ENCODE measurements at places on chromosomes 13 and 19.

DNA sequence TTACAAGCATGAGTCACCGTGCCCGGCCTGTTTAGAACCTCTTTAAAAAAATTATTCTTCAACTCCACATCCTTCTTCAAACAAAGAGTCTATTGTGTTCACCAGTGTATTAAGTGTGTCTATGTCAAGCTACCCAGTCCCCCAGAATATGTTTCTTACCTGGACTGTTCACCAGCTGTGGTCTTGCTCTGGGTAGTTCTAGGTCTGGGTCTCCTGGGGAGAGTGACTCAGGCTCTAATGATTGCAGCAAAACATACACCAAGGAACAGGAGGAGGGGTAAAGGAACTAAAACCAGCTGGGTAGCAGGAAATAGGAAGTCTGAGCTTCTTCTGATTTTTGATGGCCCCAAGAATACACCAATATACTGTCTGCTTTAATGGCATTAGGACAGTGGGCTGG, at the start of gene FPR1:
Gene FPR1 (minus strand): TSS at position 224 of the 400 bp plus-strand sequence. CDS start 4,884 bp downstream, outside the sequence.
- DNase-seq = no peak

DNA sequence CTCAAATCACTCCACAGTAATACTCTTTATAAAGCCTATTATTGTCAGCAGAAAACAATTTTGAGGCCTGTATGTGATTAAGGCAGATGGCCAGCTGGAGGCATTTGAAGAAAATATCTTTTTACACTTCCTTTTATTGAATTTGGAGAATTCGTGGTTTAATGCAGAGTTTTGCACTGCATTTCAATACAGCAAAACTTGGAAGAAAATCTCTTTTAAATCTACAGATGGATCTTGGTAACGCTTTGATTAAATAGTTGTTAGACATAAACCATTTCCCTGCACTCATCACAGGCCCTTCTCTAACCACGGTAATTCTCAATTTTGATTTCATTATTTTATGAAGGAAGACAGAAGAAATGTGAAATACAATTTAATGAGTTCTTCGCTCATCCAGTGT, 185.7 kb downstream of the RFC3 start:
- DNase-seq = no peak

DNA sequence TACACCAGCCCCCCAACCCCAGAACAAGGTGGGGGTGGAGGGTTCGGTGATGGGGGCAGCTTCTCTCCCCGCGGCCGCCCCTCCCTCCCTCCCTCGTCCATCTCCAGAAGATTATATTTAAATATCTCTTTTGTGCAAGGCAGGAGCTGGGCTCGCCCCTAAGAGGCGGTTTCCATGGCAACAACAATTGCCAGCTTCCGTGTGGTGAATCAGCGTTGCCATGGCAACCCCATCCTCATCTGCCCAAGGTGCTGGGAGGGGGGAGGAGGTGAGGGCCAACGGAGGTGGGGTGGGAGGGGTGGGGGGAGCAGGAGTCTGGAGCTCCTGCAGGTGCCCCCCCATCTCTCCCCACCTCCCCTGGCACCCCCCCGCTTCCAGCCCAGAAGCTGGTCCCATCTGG, 46.4 kb downstream of the CELF5 start:
- no peak for DNase-seq

- no peak for DNase-seq
Measured at GRCh38 chr13:24127116-24127631, 33.3 kb upstream of the SPATA13 start.

GRCh38 chr19:39110263-39110967, 15.2 kb upstream of the PAK4 start:
- no peak for DNase-seq

- DNase-seq = no peak
Measured at GRCh38 chr13:40371531-40372125, 294.8 kb downstream of the FOXO1 start.

- no peak for DNase-seq
Measured at GRCh38 chr19:39778763-39779162, at the start of gene LEUTX. LEUTX (plus strand) TSS chr19:39778854; CDS start chr19:39778921, 67 bp downstream.

GRCh38 chr13:37351211-37351610, 245.7 kb upstream of the CSNK1A1L start:
- DNase-seq = no peak

GRCh38 chr19:52941941-52942385, 18.7 kb upstream of the ZNF888 start:
- no peak for DNase-seq

DNA sequence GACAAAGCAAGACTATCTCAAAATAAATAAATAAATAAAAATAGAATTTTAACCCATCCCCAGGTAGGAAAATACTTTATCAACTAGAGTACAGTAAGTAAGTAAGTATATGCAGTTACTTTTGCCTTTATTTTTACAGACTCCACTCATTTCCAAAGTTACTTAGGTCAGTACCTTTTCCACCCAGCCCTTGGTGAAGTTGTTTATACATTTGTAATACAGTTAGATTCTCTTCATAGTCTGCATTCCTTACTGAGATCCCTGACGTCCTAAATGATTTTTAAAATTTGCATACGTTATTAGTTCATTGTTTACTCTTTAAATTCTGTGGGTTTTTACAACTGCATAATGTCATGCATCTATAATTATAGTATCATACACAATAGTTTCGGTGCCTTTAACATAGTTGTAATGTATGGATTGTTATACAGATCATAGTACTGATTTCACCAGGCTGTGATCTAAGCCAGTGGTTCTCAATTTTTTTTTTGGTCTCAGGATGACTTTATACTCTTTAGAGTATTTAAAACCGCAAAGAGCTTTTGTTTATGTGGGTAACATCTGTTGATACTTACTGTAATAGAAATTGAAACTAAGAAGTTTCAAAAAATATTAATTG, 10.4 kb downstream of the SETDB2 start:
- no peak for DNase-seq

GRCh38 chr13:33307843-33308242, 22.3 kb upstream of the STARD13 start:
- DNase-seq = no peak

- DNase-seq = no peak
Measured at GRCh38 chr19:19491321-19492025, 23.9 kb downstream of the TSSK6 start.

GRCh38 chr13:114185182-114185971, 6.3 kb downstream of the CFAP97D2 start:
- no peak for DNase-seq

DNA sequence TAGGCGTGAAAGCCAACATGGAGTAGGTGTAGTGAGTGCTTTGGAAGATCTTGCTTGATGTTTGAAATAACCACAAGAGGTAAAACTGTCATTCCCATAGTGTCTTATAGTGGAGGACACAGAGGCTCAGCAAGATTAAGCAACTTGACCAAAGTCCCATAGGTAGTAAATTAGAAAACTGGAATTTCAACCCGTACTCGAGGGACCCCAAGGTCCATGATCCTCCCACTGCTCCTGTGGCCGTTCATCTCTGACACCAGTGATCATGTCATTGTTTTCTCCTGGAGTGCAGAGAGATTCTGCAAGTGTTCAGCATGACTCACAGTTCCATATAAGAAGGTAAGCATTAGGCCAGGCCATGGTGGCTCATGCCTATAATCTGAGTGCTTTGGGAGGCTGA, 126.9 kb downstream of the FGF9 start:
- DNase-seq = no peak

DNA sequence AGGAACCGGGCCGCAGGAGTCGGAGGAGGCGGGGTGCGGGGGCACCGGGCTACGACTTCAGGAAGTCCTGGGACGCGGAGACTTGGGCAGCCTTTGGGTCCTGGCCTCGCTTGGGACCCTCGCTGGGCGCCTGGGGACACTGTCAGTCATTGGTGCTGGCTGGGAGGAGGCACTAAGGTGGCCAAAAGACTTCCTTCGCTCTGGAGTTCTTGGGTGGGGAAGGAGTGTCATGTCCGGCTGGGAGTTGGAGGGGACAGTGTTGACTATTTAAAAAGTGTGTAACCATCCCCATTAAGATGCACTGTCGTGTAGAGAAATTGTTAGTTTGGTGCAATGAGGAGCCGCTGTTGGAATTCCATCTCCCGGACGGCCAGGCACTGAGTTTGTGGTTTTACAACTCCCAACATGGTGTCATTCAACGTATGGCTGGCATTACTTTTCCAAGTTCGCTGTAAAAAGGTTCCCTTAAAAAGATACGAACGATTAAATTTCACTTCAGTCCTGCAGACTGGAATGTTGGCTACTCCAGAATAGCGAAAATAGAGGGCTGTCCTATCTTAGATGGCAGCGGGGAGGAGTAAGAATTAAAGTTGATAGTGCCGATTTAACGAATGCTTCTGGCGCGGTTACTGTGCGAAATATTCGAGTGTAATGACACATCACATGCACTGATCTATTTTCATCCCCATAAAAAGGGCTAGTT, 776 bp downstream of the DNAJC3 start:
- no peak for DNase-seq

DNA sequence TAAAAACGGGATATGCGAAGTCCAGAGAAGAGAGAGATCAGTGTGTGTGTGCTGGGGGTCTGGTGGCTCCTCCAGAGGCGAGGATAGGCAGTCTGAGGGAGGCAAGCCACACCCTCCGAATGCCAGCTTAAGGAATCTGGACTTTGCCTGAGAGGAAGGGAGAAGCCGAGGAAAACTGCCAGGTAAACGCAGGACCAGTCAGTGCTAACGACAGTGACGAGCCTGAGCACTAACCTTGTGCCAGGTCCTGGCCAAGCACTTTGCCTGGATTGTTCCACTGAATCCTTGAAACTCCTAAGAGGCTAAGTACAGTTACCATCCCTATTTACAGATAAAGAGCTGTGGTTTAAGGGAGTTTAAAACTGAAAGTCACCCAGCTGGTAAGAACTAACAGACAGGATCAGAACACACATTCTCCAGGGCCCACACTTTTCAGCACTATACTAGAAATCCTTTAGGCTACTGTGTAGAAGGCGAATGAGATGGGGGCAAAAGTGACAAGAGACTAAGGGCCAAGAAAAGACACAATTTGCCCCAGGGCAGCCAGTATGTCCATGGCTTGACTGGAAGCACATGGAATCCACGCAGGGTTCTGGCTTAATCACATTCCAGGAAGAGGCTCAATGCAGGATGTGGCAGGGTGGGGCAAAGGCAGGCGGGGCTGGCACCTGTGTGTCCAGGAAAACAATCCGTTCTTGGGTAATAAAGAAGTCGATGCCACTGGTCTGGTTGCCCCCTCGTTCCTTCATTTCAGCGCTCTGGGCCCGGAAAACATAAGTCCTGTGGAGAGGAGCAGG, 15.1 kb downstream of the SMG9 start:
- DNase-seq = no peak

- DNase-seq = no peak
Measured at GRCh38 chr13:67493835-67494234, 263.7 kb upstream of the PCDH9 start.

DNA sequence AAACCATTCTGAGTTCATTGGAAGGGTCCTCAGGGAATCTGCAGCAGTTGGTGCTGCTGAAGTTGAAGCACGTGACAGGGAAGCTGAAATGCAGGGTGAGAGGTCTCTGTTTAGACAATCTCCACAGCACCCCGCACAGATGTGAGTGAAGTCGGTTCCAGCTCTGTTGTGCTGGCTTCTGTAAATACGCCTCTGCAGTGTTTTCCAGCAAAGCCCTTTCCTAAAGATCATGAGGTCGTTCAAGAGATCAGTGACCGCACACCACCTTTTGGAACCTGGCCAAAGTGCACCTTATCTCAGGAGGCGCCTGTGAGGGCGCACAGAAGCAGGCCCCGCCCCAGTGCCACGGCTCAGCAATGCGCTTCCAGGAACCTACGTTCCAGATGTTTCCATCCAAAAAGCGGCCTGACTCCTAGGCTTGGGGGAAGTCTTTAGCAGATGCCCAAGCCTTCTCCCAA, 10.8 kb downstream of the CUL4A start:
- DNase-seq = no peak

DNA sequence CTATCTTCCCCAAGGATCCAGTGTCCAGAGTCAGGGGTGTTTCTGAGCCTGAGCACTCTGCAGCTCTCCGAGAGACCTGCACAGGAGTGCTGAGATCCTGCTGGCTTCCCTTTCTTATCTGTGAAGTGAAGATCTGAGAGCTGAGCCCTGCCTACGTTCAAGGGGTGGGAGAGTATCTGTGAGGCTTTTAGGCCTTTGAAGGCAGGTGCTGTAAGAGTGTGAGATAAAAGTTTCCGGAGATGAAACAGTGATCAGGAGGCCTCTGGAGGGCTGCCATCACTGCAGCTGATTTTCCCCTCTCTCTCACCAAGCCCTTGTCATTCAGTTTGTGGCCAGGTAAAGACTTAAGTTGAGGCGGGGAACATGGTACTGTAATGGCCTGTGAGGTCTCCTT, 83.1 kb downstream of the AKAP11 start:
- DNase-seq = no peak

GRCh38 chr19:55635334-55635717, 5.5 kb upstream of the ZNF580 start:
- DNase-seq = no peak

GRCh38 chr13:80973721-80974120, 632.8 kb upstream of the SPRY2 start:
- no peak for DNase-seq

DNA sequence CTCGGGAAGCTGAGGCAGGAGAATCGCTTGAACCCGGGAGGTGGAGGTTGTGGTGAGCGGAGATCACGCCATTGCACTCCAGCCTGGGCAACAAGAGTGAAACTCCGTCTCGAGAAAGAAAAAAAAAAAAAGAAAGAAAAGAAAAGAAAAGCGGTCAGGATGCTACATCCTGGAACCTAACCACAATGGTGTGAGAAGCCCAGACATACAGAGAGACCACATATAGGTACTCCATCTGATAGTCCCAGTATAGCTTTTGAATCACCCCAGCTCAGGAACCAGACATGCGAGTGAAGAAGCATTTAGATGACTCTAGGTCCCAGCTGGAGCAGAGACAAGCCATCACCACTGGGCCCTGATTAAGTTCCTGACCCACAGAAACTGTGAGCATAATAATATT, 3.2 kb downstream of the IFNL1 start:
- DNase-seq = no peak

GRCh38 chr13:96771486-96772367, 222.5 kb downstream of the OXGR1 start:
- DNase-seq = no peak
